ENCODE measurements at places on chromosomes 11 and 22.

DNA sequence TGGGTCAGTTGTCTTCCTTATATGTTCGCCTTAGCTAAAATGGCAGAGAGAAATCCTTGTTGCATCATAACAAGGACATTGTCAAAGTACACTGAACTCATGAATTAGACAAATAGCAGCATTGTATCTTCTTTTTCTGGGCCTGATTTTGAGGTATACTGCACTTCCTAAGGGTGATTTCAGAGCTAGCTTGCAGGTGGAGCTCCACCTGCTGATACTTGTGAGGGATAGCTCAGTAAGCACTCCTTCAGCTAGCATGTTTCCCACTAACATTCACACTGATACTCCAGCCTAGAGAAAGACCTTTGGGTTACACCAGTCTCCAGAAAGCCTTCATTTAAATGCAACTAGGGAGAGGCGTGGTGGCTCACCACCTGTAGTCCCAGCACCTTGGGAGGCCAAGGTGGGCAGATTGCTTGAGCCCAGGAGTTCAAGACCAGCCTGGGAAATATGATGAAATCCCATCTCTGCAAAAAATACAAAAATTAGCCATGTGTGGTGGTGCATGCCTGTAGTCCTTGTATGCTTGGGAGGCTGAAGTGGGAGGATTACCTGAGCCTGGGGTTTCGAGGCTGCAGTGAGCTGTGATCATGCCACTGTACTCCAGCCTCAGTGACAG, 29.8 kb downstream of the JAM3 start:
- no peak for DNase-seq

DNA sequence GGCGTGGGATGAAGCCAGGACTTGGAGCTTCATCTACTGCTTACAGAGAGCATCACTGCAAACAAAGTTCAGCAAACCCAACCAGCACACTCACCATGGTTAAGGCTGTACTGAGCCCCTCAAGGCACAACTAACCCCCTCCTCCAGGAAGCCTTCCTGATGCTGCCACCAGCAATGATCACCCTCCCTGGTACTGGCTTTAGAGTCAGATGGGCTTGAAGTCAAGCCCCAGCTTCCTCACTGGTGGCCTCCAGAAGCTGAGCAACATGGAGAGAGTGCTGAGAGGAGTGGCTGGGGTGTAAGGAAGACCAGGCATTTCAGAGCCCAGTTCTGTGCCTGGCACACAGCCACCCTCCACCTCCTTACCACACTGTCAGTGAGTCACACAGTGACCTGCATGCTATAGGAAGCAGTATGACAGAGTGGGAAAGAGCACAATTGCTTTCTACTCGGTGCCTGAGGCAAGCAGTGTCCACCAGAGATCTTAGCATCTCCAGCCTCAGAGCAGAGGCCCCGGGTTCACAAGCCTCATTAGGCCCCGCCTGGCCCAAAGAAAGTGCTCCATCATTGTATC, 24.7 kb upstream of the BAIAP2L2 start:
- no peak for DNase-seq

GRCh38 chr11:102446606-102447005, 6.0 kb downstream of the TMEM123 start:
- DNase-seq, result no peak

- no peak for DNase-seq
Measured at GRCh38 chr11:3950996-3951660, 95.7 kb downstream of the STIM1 start.

- no peak for DNase-seq
Measured at GRCh38 chr11:103281301-103281700, 172.1 kb downstream of the DYNC2H1 start.

GRCh38 chr22:22848364-22848866, 39.2 kb upstream of the IGLL5 start:
- peak; percentile 65 for DNase-seq

DNA sequence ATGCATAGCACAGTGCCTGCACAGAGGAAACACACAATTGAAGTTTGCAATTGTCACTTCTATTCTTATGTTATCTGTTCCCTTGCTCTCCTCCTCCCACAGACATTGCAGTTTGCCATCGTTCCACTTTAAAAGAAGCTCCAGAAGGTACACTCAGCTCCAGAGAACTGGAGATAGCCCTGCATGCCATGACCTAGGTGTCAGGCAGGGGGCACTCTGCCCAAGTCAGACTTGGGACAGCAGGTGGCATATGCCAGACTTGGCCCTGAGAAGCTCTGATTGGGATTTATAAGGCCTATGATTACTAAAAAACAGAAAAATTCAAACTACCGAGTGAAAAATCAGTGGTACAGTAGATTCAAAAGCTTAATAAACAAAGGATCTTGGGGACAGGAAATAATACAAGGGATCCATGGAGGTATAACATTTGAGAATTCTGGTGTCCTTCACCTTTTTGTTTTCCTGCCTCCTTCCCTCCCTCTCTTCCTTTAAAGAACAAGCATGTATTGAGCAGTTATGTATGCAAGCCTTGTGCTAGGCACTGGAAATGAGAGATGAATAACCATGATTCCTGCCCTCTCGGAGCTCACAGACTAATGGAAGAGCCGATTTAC, 40.0 kb downstream of the TENM4 start:
- DNase-seq, result no peak

- DNase-seq, result no peak
Measured at GRCh38 chr11:121117788-121118187, 16.7 kb downstream of the TECTA start.

- DNase-seq, result no peak
Measured at GRCh38 chr22:32920032-32920628, 118.6 kb downstream of the TIMP3 start.

- DNase-seq, result no peak
Measured at GRCh38 chr11:128734832-128735224, 41.0 kb downstream of the FLI1 start.

DNA sequence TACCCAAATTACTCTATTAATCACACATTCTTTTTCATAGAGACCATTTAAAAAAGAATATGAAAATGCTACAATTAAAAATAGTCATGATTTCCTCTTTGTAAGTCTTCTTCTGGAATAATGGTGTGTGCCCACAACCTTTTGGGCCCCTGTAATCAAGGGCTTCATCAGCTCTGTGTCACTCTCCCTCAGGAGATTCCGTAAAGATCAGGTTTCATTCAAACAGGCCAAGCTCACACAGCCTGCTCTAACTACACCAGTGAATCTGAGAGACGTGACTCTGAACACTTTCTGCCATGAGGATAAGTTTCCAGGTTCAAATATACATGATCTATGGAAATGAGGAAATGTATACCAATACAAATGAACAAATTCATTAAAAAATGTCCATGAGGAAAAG, 9.5 kb downstream of the DRICH1 start:
- DNase-seq, result no peak

DNA sequence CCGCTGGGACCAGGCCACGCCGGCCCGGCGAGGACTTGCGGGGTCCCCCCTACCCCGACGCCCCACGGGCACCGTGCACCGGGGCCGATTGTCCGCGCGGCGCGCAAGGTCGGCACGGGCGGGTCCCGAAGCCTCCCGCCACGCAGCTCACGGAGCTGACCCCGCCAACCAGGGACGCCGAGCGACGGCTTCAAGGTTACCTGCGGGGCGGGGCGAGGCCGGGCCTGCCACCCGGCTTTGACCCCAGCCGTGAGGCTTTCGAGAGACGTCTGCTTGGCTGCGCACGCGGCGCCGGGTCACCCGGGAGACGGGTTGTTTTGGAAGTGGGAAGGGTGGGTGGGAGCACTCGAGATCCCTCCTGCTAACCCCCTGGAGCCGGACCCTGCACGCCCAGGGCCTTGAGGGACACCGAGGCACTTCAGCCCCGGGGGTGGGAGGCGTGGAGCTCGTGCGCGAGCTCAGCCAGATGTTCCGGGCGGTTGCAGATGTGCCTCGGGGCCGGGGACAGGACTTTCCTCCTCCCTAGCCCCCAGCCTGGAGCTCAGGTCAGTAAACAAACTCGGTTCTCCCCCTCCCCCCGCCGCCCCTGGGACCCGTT, 3.2 kb upstream of the WNT11 start:
- DNase-seq, result peak; percentile 13

DNA sequence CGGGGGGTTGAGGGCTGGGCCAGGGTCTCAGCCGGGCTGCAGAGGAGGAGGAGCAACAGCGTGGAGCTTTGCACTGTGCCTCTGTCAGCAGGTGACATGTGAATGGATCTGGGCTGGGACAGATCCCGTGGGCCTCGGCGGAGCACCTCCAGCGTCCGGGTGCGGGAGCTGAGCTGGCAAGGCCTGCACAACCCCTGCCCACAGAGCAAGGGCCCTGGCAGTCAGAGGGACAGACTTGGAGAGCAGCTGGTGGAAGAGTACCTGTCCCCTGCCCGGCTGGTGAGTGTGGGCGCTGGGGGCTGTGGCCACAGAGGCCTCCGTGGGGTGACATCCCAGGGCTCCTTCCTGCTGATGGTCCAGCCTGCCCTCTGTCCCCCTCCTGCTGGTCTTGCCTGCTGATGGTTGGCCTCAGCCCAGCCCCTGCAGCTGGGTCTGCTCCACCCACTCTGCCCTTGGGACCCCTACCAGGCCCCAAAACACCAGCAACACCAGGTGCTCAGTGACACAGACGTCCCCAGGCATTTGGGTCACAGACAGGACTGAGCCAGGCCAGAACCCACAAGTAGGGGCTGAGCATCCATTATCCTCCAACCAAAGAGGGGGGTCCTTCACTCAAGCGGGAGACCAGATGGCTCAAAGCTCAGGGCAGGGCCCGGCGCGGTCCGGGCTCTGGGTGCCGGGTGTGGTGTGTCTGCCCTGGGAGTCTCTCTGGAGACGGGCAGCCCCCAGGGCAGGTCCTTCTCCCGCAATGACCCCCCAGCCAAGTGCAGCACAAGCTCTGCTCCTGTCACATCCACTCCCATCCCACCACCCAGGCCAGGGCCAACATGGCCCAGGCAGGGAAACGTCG, 3.5 kb downstream of the LRRC56 start:
- no peak for DNase-seq

DNA sequence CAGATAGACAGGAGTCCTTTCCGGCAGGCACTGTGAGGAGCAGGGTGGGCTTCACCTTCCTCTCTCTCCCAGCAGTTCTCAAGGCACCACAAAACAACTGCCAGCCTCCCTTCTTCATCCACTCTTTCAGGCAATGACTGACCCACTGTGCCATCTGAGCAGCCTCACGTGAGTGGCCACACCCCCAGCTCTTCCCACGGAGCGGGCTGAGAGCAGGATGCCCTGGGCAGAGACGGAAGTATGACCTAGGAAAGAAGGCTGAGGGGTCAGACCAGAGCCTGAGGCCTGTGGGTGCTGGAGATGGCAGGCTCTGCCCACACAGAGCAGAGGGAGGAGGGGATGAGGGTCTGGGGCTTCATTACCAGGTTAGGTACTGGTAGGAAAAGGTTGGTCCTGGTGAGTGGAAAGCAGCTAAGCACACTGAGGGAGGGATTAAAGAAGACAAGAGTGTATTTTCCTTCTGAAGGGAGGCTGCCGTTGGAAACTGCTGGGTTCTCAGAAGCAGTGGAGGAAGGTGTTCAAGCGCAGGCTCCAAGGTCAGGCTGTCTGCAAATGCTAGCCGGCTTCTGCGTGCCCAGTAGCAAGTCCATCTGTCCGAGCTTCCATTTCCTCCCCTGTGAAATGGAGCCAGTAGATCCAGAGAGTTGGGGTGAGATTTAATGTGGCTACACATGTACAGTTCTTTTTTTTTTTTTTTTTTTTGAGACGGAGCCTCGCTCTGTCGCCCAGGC, 4.6 kb downstream of the NLRP6 start:
- DNase-seq, result no peak

GRCh38 chr22:42399315-42400271, 32.6 kb downstream of the NFAM1 start:
- no peak for DNase-seq

DNA sequence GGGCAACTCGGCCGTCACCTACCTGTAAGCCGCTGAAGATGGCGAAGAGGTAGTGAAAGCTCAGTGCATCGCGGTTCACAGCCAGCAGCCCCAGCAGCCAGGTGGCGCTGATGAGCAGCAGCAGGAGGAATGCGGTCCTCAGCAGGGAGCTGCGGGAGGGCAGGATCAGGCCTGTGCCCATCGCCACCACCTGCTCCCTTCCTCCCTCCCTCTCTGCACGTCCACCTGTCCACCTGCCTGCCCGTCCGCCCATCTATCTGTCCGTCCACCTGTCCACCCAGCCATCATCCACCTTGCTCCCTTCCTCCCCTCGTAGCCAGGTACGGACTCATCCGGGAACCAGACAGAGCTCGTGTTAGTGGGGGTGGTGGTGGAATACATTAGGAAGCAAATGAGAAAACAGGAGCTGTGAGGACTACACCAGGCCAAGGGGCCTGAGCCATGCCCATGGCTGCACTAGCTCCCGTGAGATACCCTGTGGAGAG, 32.2 kb downstream of the TRMU start:
- peak; percentile 76 for DNase-seq

DNA sequence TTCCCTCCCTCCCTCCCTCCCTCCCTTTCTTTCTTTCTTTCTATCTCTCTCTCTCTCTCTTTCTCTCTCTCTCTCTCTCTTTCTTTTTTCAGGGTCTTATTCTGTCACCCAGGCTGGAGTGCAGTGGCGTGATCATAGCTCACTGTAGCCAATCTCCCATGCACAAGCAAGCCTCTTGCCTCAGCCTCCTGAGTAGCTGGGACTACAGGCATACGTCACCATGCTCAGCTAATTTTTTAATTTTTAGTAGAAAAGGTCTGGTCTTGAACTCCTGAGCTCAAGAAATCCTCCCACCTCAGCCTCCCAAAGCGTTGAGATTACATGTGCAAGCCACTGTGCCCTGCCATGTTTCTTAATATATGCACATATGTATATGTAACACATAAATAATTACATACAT, 19.0 kb downstream of the TSKU start:
- no peak for DNase-seq

DNA sequence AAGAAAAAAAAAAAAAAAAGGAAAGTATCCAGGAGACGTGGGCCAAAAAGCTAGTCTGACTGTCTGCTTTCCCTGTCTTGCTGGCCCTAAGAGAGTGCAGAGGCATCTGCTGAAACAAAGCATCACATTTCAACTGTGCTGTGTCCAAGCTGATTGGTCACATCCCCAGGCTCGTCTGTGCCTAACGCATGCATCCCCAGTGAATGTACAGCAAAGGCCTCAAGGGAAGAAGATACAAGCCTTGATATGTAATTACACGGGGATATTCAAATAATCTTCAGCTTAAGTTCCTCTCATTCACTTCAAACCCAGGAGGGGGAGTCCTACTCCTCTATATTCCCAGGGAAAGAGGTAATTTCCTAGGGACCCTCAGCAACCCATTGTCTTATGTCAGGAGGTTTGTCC, 5.4 kb upstream of the SORL1 start:
- no peak for DNase-seq

- DNase-seq, result no peak
Measured at GRCh38 chr22:26445577-26446275, 16.7 kb downstream of the ASPHD2 start.

- no peak for DNase-seq
Measured at GRCh38 chr22:37533995-37534394, 14.8 kb upstream of the CARD10 start.

DNA sequence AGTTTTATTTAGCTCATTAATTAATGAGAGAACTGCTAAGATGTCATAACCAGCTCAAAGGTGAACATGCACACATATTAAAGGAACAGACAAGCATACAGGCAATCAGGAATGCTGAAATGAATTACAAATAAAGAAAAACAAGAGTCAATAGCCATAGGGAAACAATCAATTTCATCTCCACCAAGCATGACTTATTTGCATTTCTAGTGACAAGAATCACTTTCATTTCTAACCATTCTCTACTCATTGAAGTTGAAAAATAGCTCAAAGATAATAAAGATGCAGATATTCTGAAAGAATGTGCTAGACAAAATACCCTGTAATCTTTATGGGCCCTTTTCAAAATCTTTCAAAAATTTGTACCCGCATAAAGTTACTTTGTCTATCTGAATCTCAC, 23.2 kb downstream of the ISX start:
- DNase-seq, result no peak

- no peak for DNase-seq
Measured at GRCh38 chr11:111520560-111520959, 6.0 kb downstream of the HOATZ start.

GRCh38 chr11:95156916-95157541, 67.4 kb downstream of the ENDOD1 start:
- DNase-seq, result no peak
